ENCODE measurements at places on chromosomes 7 and 10.
A peak's percentile ranks its signal among the peaks of the same experiment; 100 is the strongest.

DNA sequence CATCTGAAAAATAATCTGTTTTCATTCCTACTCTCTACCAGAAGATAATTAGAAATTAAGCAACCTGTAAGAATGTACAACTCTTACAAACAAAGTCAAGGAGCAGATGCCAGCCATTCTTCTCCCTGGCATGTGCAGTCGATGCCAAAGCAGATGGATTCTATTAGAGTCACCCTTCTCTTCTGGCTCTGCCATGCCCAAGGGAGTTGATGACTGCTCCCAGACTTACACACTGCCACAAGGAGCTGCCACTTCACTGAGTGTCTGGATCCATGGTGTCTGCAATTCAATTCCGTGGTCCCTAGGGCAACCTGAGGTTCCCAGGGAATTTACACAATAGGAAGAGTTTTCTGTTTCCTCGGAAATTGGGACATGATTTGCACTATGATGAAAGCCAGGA, 89.1 kb upstream of the IFRD1 start:
- peak; percentile 74 for DNase-seq

DNA sequence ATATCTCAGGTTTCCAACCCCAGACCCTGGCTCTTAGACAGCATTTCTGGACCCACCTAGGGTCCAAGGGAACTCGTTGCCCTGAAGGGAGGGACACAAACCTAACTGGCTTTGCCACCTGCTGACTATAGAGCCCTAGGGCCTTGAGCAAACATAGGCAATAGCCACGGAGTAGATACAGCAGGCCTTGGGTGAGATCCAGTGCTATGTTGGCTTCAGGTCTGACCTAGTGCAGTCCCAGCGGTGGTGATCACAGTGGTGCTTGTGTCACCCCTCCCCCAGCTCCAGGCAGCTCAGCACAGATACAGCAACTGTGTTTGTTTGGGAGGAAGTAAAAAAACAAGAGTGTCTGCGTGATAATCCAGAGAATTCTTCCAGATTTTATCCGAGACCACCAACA, 9.7 kb upstream of the TNKS2 start:
- no peak for DNase-seq

DNA sequence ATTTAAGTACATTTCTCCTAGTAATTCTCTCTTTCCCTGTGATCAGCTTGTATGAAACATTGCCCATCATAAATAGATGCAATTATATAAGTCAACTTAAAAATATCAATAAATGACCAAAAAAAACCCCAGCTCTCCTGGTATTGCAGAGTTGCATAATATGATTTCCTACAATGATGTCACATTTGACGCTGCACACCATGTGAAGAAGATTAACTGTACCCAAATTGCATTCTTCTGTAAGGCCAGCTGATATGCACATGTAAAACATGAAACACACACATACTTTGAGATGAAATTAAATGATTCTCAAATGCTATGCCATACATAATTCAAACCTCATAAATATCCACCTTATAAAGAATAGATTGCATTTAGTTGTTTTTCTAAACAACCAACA, 115.5 kb downstream of the AGMO start:
- DNase-seq = no peak

DNA sequence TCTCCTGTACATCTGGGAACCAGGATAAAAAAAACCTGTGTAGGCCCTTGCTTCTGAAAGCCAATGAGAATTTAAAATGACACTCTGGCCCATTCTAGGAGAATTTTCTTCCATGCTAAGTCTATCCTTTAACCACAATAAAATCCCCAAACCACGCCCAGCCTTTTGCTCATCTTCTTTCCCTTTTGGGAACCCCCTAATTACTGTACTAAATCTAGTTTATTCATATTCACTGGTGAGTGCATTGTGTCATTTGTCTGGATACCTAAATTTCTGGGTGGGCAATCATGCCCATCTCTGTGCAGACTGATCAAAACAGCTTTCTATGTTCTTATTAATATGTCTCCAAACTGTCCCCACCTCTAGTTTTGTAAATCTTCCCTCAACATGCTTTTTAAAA, 11.7 kb upstream of the CDK14 start:
- no peak for DNase-seq

GRCh38 chr7:146150153-146150552, 33.6 kb downstream of the CNTNAP2 start:
- no peak for DNase-seq

- no peak for DNase-seq
Measured at GRCh38 chr7:24825381-24825794, 68.1 kb upstream of the GSDME start.

- DNase-seq = no peak
Measured at GRCh38 chr10:96645191-96645721, 58.4 kb upstream of the TM9SF3 start.

GRCh38 chr7:151726652-151727578, 150.0 kb downstream of the PRKAG2 start:
- DNase-seq = no peak

- DNase-seq = no peak
Measured at GRCh38 chr7:90250601-90251303, 5.8 kb downstream of the CFAP69 start.

DNA sequence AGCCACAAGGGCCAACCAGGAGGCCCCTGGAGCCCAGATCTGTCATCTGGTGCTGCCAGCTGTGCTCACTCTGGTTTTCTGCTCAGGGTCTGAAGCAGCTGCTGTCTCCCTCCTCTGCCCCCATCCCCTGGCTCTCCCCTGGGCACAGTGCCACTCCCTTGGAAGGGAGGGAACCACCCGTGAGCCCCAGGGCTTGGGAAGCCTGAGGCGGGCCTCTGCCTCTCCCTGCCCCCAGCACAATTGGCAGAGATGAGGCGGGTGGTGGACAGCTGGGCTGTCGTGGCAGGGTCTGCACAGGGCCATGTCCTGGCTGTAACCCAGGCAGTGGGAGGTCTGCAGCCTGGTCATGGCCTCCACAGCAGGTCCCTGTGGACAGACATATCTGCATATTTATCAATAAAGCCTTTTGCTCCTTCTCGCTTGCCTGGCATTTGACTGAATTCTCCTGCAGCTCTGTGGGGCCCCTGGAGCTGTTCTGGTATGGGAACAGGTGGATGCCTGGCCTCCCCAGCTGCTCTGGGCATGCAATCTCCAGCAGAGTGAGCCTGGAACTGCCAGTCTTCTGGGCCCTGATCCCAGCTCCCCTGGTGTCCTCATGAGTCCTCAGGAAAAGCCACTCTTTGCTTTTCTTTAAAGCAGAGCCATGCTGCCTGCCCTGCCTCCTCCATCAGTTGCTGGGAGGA, 1.6 kb upstream of the ANKRD2 start:
- DNase-seq = peak; percentile 88

DNA sequence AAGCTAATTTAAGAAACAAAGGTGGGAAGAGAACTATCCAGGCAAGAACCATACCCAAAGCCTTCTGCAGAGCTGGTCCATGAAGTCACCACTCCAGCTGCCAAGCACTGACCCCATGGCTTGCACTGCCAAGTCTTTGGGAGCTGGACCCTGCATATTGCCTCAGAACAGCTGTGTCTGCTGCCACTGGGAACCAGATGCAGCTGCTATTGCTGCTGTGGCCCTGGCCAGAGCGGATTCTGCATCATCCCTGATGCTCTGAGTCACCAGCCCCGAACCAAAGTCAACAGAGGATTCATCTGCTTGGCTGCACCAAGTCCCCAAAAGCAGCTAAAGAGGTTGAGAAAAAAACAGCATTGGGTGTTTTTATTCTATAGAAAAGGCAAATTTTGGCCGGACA, 39.2 kb upstream of the GSAP start:
- DNase-seq = no peak

GRCh38 chr10:86698207-86698940, 30.1 kb downstream of the LDB3 start:
- no peak for DNase-seq

- DNase-seq = no peak
Measured at GRCh38 chr10:12042409-12042796, 206 bp downstream of the UPF2 start.

DNA sequence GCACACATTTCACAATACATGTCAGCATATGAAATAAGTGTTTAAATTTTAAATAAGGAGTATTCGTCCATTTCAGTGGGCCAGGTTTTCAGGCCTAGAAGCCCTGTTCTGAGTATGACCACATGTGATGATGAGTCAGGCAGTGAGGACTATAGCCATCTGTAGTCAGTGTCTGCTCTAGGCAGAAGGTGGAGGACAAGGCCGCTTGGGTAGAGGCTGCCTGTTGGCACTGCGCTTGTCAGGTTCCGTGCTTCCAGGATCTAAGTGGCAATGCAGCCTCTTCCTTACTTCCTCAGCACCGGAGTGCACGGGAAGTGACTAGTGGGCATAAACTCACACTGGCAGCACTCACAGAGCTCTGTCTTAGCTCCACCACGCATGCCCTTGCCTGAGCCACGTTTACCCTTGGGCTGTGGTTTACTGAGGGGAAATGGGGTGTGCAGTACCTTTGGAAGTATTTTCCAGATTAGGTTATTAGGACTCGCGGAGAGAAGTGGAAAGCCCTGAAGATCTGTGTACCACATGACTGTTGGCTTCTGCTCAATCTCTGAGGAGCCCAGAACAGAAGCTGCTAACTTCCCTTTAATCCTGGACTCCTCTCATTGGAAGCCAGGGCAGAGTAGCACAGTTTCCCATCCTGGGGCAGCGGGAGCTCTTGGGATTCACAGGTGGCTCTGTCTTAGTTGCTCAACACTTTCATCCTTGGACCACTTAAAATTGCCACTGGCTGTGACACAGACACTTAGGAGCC, 87.5 kb upstream of the GJD4 start:
- no peak for DNase-seq

- no peak for DNase-seq
Measured at GRCh38 chr10:126250045-126250444, 138.2 kb downstream of the ADAM12 start.

GRCh38 chr7:86949052-86949778, 110.2 kb downstream of the ELAPOR2 start:
- no peak for DNase-seq

DNA sequence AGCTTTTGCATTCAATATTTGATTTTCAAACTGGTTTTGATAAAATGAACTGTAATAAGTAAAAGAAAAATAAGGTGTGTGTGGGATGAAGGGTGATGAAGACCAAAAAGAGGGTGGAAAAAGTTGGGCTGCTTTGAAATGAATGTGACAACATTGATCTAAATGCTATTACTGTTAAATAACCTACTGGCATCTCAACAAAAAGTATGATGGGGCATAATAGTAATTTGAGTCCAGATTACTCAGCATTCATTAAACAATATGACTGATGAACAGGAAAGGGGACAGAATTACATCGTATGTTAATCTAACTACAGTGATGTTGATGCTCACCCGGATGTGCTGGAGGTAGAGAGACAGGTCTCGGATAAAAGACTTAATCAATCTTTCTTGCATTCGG, 112.2 kb downstream of the ABCC2 start:
- no peak for DNase-seq

- DNase-seq = no peak
Measured at GRCh38 chr7:43302211-43302711, 189.8 kb downstream of the HECW1 start.

DNA sequence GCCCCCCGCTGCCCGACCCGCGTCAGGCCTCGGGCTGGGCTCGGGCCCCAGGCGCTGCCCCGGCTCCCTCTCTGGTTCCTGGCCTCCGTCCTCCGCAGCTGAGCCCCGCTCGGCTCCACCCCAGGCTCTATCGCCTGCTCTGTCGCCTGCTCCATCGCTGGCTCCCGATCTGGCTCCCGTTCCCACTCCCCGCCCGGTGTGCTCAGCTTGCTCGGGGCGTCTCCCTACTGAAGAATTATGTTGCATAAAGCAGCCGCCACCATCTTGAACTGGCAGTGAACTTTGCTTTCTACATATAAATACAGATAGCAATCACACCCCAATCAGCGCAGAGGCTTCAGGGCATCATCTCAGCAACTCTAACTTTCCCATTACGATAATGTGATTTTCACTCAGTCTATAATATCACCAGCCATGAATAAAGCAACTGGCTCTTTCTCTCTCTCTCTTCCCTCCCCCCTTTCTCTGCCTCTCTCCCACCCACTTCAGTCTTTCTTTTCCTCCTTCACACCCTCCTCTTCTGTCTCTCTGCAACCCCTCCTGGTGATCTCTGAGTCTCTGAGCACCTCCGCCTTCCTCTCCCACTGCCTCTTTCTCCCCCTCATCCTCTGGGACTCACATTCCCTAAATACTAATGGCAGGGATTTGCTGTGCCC, 43.3 kb upstream of the BTRC start:
- DNase-seq = no peak

- no peak for DNase-seq
Measured at GRCh38 chr7:136148920-136149319, 171.8 kb upstream of the MTPN start.

DNA sequence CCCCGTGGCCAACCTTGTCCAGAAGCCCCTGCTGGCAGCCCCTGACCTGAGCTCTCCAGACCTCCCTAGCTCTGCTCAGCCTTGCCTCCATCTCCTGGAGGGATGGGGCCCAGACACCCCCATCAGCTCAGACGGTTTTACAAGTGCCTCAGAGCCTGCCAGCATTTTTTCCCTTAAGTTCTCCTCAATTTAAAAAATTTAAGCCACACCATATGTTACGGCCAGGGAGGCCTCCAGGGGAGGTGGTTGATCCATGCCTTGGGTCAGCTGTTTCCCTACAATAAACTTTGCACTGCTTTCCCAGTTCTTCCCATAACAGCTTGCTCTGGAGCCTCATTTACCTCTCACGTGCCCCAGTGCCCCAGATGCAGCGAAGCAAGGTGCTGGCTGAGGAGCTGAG, 143.5 kb downstream of the RGS10 start:
- no peak for DNase-seq

DNA sequence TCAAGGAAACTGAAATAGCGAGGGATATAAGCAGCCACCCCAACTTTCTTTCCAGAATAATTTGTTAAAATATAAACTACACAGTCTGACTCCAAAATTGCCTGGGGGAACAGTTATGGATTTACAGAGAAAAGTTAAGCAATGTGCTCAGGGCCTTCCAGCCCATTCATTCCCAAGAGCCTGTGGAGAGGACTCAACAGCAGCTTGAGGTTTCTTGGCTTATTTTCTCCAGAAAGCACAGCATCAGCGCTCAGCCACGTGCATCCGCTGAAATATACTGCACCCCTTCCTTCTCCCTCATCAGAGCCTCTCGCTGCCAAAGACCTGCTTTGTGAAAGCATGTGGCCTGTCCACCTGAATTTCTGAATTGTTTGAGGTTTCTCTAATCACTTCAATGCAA, 375.2 kb upstream of the VWC2 start:
- DNase-seq = no peak
